ENCODE measurements at places on chromosomes 12 and 14.
A peak's percentile ranks its signal among the peaks of the same experiment; 100 is the strongest.

DNA sequence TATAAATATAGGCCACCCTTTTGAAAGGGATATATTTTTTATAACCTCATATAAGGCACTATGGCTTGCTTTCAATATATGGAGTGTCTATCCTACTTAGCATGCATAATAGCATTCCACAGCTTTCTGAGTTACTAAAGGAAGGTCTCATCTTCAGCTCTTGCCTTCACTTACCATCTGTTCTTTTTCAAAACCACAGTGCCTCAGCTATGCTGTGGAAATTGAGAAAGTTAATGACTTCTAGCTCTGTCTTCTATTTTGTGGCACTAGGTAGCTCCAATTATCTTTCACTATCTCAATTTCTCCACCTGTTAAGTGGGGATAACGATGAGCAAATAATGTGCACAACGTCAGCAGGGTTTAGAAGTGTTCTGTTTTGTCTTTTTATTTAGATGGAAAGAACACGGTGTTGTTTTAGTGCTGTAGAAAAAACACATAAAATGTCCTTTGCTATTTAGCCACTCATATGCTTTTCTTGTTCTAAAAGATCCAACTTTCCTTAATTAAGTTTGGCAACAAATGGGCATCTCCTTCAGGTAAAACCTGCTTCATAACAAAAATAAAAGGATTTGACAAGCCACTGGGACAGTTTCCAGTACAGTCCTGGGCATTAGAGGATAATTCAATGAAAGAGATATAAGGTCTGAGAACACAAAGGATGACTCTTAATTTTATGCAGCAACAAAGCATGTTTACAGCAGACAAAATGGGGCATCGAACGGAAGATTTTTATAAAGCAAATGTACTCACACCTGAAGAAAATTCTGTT, 462.0 kb upstream of the SYT1 start:
- no peak for DNase-seq

GRCh38 chr12:103310546-103311270, 185.1 kb downstream of the C12orf42 start:
- no peak for DNase-seq

- DNase-seq, result peak; percentile 40
Measured at GRCh38 chr14:76352639-76353281, 23.2 kb upstream of the ESRRB start.

DNA sequence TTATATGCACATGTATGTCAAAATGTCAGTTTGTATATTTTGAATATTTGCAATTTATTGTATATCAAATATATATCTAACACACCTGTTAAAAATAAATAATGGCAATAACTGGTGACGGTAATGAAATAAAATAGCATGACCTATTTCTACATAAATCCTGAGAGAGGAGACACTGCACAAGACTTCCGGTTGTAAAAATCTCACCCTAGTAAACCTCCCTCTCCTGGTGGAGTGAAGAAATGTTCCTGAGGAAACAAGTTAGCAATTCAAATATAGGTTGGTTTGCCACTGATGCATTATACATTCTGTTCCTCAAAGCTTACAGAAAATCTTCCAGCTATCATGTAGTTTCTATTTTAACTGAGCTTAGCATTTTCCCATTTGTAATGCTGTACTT, 166.1 kb upstream of the SYT10 start:
- no peak for DNase-seq

GRCh38 chr14:69629225-69630127, 18.1 kb downstream of the SUSD6 start:
- DNase-seq, result no peak

DNA sequence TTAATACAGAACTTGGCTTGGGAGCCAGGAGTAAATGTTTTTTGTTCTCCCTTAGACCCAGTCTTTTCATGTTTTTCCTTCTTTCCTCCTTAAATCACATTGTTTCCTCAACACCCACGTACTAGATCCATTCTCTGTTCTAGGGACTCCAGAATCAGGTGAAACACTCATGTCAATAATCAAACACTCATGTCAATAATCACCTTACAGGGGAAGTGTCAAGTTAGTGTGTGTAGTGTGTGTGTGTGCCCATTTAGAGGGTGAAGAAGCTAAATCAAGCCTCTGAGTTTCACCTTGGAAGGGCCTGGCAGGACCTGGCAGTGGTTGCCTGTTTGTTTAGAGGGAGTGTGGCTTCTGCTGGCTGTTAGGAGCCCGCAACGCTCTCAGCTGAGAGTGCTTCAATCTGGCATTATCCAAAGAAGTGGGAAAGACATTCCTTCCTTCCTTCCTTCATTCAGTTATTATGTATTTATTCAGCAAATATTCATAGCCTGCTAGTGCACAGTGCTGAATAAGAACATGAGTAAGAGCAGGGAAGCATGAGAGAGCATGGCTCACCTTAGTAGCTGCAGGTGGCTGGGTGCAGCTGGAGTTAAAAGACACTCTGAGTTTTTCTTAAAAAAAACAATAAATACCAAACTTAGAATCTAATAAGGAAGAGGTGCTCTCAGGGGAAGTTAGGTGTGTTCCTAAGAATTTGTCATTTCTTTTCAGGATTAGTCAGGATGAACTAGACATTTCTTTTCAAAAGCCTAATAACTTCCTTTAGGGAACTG, 17.6 kb upstream of the EID3 start:
- DNase-seq, result no peak

DNA sequence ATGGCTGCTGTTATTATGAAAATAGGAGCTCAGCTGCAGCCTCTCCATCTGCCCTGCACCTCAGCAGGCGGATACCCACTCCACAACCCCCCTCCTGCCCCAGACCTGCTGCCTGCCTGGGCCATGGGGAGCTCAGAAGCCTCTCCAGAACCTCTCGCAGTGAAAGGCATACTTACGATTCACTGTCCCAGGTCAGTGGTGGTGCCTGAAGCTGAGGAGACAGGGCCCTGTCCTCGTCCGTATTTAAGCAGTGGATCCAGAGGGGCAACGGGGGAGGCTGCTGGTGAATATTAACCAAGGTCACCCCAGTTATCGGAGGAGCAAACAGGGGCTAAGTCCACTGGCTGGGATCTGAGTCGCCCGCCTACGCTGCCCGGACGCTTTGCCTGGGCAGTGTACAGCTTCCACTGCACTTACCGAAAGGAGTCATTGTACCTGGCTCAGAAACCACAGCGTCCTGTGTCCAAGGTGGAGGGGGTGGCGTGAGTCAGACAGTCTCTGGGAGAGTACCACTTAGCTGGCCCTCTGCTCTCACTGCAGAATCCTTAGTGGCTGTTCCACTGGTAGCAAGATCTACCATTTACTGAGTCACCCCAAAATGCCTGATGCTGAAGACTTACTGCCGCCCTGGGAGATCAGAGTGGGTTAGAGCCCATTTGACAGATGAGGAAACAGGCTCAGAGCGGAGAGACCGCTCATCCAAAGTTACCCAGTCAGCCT, at the start of gene SERPINA1:
Gene SERPINA1 (minus strand): TSS at position 219 of the 720 bp plus-strand sequence. CDS start 5,365 bp downstream, outside the sequence.
- DNase-seq, result no peak

GRCh38 chr12:46855760-46856159, 30.0 kb upstream of the SLC38A4 start:
- no peak for DNase-seq

- peak; percentile 55 for DNase-seq
Measured at GRCh38 chr14:105281371-105282097, 19.3 kb downstream of the BRF1 start.

DNA sequence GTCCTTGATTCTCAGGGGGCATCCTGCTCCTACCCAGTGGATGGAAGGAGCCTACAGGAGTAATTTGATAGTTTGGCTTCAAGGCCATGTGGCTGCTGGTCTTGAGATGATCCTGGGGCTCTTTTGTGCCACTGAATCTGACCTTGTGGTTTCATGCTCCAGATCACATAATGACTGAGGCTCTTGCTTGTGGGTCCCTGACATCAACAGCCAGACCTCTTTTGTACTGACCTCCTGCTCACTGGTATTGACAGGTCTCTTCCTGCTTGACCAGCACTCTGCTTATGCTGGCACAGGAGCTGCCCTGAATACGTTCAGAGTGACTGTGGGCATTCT, 23.2 kb upstream of the JPH4 start:
- no peak for DNase-seq

DNA sequence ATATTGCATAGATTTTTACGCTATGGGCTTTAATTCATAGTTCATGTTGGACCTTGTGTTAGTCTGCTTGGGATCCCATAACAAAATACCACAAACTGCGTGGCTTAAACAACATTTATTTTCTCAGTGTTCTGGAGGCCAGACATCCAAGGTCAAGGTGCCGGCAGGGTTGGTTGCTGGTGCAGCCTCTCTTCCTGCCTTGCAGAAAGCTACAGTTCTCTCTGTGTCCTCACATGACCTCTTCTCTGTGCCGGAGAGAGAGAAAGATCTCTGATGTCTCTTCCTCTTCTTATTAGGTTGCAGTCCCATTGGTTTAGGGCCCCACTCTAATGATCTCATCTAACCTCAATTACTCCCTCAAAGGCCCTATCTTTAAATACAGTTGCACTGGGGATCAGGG, 170.5 kb downstream of the IPO8 start:
- no peak for DNase-seq

Data from HAP-1 (cell line).